ENCODE measurements at places on chromosomes 3 and 15. TPM values are rescaled to one million over a fixed set of nuclear protein-coding genes. Genes with fewer than 3 reads are reported as not detected.

- DNase-seq: no peak
These were observed 30.3 kb downstream of the DUSP7 start for GRCh38 chr3:52026041-52026440.

The CLSTN2 gene
- polyA plus RNA-seq: 1.4 TPM

DNA sequence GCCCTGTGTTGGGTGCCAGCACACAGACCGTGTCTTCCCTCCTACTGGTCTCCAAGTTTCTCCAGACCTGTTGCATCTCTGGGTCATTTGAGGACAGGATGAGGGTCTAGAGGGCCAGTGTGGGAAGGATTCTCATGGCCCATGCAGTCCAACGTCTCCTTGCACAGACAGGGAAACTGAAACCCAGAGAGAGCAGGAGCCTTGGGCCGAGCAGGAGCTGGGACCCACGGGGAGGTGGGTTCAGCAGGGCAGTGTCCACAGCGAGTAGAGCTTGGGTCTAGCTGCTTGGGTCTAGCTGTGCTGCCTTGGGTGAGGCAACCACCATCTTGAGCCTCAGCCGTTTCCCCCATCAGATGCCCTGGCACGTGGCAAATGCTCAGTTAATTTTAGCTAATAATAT, 32.3 kb downstream of the HDAC11 start:
- no peak for DNase-seq

- DNase-seq: peak; percentile 84
These were observed 78.5 kb downstream of the CHCHD6 start for GRCh38 chr3:126782536-126782935.

DNA sequence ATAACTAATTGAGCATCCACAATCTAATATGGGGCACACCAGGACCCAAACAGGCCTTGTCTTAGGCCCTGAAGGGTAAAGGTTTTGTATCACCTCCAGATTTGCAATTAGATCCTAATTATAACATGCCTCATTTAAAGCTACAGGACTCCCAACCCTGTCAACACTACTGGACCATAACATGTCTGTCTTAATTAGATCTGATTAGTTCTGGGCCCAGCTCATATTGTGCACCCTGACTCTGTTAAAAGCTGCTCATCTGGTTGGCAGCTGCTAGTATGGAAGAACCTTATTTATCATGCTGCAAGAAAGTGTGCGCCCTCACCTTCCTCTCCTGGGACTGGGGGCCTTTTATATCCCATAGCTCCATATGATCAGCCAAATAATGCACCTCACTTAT, 457.8 kb downstream of the ROBO1 start:
- DNase-seq: no peak

- no peak for DNase-seq
These were observed 4.4 kb upstream of the BRPF1 start for GRCh38 chr3:9727041-9727595.

The RAMAC gene
- 20.3 TPM for polyA plus RNA-seq

DNA sequence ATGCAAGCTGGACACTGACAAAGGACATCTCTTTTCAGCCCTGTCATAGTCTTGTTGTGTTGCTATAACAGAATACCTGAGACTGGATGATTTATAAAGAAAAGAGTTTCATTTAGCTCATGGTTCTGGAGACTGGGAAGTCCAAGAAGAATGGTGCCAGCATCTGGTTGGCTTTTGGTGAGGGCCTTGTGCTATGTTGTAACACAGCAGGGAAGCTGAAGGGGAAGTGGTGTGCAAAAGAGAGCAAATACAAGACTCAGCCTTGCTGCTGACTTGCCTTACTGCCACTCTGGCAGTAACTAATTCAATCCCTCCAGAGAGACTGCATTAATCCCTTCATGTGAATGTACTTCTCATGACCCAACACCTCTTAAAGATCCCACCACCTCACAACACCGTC, 356.3 kb upstream of the PROK2 start:
- DNase-seq: no peak

- DNase-seq: no peak
These were observed 34.0 kb upstream of the PCSK6 start for GRCh38 chr15:101523560-101523940.

DNA sequence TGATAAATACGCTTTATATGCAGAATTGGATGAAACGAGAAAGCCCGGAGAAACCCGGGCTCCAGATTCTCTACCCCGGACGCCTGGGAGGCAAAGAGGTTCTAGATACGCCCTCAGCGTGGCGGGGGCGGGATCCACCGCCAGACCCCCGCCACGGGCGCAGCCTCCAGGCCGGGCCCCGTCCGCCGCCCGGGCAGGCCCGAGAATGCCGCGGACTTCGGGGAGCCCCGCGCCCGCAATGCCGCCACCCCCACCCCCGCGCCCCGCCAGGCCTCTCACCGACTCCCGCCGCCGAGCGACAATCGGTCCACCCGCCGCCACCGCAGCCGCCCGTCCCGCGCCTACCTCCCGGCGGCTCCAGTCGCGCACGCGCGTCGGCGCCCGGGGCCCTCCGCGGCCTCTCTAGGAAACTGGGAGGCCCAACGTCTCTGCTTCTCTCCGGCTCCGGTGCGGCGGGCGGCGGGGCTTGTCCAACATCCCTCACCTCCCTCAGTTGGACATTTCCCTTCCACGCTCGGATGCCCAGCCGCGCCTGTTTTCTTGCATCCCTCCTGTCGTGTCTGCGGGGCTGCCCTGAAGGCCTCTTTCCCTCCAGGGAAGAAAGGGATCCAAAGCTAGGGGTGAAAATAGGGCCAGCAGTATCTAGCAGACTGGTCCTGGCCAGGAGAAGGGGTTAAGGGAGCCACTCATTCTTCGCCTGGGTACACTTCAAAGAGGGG, at the start of gene ZNF445:
Gene ZNF445 (minus strand): TSS at position 359 of the 719 bp plus-strand sequence. CDS start 22,121 bp downstream, outside the sequence.
- DNase-seq: peak; percentile 7

The ULK4 gene
- polyA plus RNA-seq: 2.7 TPM

DNA sequence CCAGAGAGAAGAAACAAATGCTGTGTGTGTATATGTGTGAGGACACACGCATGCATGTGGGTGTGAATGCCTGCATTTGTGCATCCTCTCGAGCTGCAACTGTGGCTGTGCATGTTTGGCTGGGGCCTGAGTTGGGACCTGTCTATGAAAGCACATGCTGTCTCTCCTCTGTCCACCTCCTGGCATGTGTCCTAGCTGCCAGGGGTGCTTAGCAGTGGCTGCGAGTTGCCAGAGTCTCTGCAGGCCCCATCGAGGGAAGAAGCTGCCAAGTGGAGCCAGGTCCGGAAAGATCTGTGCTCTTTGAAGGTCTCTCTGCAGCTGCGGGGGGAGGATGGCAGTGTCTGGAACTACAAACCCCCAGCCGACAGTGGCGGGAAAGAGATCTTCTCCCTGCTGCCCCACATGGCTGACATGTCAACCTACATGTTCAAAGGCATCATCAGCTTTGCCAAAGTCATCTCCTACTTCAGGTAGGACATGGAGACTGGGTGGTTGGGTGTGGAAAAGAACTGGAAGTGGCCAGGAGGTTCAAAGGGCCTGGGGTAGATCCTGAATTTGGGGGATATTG, 30.7 kb downstream of the NR1I2 start:
- no peak for DNase-seq

The INAFM2 gene
- 7.3 TPM for polyA plus RNA-seq

GRCh38 chr3:59502806-59503205, 453.0 kb upstream of the CFAP20DC start:
- DNase-seq: peak; percentile 76

DNA sequence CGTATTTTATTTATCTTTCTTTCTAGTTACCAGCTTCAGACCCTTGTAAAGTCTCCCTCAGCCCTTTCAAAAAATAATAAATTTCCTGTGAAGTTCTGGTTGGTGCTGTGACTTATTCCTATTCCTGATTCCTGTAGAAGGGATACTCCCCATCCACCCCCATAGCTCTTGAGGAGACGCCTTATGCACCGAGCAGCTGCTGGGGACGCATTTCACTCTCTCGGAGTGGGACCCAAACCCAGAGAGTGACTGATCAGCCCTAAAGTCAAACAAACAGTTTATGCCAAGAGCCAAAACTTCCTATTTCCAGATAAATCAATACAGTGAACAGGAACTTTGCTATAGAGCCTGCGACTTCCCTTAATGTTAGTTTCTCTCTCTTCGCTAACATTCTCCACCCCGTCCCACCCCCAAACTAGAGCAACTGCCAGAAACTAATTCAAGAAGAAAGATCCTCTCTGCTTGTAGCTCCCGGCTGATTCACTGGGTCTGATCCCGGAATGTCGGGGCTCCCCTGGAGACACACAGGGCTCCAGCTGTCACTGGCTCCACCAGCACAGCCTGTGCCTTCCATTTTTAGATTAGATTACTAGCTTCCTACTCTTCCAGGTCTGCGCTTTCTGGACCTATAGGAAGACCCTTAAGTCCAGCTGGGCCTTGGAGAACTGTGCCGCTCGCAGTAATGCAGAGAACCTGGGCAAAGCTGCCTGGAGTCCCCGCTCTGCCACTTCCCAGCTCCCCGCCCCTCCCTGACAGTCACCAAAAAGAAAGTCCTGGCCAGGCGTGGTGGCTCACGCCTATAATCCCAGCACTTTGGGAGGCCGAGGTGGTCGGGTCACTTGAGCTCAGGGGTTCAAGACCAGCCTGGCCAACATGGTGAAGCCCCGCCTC, 45.2 kb downstream of the KLHL25 start:
- no peak for DNase-seq

The GP9 gene
- not detected for polyA plus RNA-seq

All from BJ (cell line).